ENCODE measurements at places on chromosomes 13 and 19.
A peak's percentile ranks its signal among the peaks of the same experiment; 100 is the strongest.

DNA sequence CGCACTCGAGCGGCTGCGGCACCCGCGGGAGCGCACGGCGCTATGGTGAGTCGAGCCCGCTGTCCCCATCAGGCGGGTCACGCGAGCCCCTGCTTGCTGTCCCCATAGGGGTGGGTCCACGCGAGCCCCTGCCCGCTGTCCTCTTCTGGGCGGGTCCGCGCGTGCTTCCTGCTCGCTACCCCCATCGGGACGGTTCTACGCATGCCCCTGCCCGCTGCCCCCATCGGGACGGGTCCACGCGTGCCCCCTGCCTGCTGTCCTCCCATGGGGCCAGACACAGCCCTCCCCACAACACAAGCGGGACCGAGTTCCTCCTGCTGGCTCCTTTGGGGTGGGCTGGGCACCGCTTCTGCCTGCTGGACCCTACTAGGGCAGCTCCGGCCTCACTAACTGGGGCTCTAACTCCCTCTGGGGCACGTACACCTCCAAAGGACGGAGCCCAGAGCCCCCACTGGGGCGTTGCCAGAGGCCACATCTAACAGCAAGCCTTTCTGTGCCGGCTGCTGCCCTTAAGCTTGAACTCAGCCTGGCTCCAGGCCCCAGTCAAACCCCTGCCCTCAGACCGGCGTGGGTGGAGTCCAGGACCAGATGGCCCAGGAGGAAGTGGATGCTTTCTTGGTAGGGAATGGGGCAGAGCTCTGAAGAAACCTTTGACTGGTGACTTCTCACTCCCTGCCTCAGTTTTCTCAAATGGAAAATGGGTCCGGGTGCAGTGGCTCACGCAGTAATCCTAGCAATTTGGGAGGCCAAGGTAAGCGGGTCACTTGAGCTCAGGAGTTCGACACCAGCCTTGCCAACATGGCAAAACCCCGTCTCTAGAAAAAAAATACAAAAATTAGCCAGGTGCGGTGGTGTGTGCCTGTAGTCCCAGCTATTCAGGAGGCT, 722 bp downstream of the COLGALT1 start:
- DNase-seq = no peak

GRCh38 chr19:1261538-1261797, 7.7 kb upstream of the CIRBP start:
- no peak for DNase-seq

- peak; percentile 74 for DNase-seq
Observed at GRCh38 chr19:9796113-9796773, 22.6 kb downstream of the FBXL12 start.

- DNase-seq = no peak
Observed at GRCh38 chr19:49335784-49336481, 727 bp downstream of the CD37 start.

GRCh38 chr19:40719414-40719894, 2.5 kb downstream of the ITPKC start:
- no peak for DNase-seq

DNA sequence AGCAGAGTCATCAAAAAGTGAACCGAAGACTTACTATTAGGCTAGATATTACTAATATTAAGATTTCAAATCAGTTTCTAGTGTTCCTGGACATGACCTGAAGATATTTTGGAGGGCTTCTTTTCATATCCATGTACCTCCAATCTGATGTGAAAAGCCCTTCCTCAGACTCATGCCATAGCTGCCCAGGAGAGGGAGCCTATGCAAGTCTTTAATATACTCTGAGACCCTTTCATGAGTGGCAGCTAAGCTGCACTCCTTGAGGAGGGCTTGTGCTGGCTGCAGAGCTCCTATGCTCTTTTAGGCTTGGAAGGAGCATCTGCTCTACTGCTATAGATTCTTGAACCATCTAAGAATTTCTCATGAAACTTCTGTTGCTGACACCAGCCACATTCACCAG, 715.3 kb downstream of the OLFM4 start:
- DNase-seq = no peak

GRCh38 chr19:13398780-13399726, 107.2 kb downstream of the CACNA1A start:
- no peak for DNase-seq

- DNase-seq = no peak
Observed at GRCh38 chr13:62085337-62086229, 669.9 kb upstream of the PCDH20 start.

DNA sequence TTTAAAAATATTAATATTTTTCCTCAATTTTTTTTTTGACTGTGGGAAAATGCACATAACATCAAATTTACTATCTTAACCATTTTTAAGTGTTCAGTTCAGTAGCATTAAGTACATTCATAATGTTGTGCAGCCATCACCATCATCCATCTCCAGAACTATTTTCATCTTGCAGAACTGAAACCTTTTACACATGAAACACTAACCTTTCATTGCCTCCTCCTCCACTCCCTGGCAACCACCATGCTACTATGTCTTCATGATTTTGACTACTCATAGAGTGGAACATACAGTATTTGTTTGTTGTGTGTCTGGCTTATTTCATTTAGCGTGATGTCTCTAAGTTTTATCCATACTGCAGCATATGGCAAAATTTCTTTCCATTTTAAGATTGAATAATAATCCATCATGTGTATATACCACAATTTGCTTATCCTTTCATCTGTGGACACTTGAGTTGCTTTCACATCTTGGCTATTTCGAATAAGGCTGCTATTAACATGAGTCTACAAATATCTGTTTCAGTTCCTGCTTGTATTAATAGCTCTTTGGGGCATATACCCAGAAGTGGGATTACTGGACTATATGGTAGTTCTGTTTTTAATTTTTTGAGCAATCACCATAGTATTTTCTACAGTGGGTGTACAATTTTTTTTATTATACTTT, 376.4 kb downstream of the MTUS2 start:
- DNase-seq = no peak
